ENCODE measurements at places on chromosomes 7 and 10. TPM values are rescaled to one million over a fixed set of nuclear protein-coding genes. Genes with fewer than 3 reads are reported as not detected.

Gene RAMP3
- total RNA-seq: 0.58 TPM

Gene ASB4
- not detected for total RNA-seq

Gene SEM1
- 43.5 TPM for total RNA-seq

Gene IDI2
- not detected for total RNA-seq

Gene RGR
- not detected for total RNA-seq

Gene HSPA12A
- total RNA-seq: 9.0 TPM

Gene PVRIG
- total RNA-seq: not detected

Gene CCL26
- 0.33 TPM for total RNA-seq

Gene TAS2R4
- total RNA-seq: 1.7 TPM

Gene ELFN1
- total RNA-seq: 7.6 TPM

Gene HYAL4
- total RNA-seq: 0.17 TPM

Gene LLCFC1
- not detected for total RNA-seq

Gene UCN3
- not detected for total RNA-seq

Gene HEPACAM2
- not detected for total RNA-seq

Gene GPER1
- 4.9 TPM for total RNA-seq

Gene EMX2
- total RNA-seq: not detected

Gene AGMO
- total RNA-seq: under 0.01 TPM

Gene GATA3
- not detected for total RNA-seq

All from smooth muscle cell of trachea (primary cell).